ENCODE measurements at places on chromosomes 12 and 14.

- DNase-seq: peak; percentile 94
Observed at GRCh38 chr14:34650786-34651584, 21.0 kb upstream of the SNX6 start.

GRCh38 chr12:7693793-7694192 is 1.8 kb downstream of the GDF3 start:
- DNase-seq: no peak

DNA sequence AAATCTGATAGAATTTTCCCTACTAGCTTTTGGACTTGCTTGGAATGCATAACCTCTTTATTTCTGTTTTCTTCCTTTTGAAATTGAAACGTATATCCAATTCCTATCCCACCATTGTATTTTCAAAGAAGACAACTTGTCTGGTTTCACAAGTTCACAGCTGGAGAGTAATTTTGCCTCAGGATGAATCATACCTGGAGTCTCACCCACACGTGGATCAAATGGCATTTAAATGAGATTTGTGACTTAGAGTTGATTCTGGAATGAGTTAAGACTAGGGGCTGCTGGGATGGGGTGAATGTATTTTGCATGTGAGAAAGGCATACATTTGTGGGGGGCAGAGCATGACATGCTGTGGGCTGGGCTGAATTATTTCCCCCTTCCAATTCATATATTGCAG is 516.5 kb upstream of the MGAT4C start:
- DNase-seq: peak; percentile 50

DNA sequence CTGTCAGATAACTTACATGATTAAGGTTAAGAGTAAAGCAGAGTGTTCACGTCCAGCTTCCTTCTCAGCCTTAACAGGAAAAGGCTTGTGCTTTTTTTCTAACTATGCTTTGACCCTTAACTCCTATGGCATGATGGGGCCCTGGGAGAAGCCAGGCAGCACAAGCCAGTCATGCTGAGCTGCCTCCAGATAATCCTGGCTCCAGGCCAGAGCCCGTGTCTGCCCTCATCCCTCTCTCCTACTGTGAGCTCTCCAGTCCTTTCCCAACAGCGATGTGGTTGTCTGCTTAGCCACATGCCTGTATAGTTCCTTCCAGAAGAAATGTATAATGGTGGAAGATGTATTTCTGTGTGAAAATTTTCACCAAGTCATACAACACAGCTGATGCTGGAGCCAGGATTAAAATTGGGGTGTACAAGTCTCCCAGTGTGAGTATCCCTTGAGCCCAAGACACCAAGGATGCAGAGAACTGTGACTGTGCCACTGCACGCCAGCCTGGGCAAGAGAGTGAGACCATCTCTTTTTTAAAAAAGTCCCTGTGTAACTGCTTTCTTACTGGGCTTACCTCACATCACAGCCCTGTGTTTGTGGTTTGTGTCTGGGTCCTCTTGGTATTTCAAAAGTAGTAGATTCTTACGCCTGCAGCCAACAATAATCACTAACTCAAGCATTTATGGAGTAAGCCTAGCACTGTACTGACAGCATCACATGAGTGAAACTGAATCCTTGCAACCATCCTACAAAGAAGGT is 7.9 kb upstream of the ITFG2 start:
- DNase-seq: no peak

DNA sequence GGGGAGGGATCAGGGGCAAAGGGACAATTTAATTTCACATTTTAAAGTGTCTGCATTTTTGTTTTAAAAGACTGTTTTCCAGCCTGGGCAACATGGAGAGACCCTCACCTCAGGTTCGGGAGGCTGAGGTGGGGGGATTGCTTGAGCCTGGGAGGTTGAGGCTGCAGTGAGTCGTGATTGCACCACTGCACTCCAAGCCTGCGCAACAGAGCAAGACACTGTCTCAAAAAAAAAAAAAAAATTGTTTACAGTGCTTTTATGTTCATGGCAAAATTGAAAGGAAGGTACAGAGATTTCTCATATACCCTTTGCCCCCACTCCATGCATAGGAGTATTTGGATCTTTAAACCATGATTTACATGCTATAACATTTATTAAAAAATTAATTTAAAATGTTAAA is 16.4 kb upstream of the HVCN1 start:
- no peak for DNase-seq

GRCh38 chr14:67526676-67527459 is 6.2 kb upstream of the PLEKHH1 start:
- DNase-seq: peak; percentile 51

DNA sequence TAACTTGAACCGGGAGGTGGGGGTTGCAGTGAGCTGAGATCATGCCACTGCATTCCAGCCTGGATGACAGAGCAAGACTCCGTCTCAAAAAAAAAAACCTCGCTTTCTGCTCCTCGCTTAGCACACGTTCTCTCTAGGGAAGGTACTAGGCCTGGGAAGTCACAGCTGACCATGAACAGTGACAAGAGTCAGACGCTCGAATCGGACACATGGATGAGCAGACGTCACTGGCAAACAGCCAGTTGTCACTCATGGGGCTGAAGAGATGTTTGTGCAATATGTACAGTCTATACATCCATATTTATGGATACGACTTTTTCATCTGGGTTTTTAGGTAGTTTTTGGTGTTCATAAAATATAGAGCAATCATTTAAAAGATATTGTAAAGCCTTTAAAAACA is 19.4 kb downstream of the TCHP start:
- no peak for DNase-seq
